ENCODE measurements at places on chromosomes 13 and 19.

GRCh38 chr19:2663920-2664571, 38.4 kb downstream of the GNG7 start:
- DNase-seq, result no peak

- DNase-seq, result no peak
Observed at GRCh38 chr19:38551450-38551813, 66.3 kb downstream of the MAP4K1 start.

DNA sequence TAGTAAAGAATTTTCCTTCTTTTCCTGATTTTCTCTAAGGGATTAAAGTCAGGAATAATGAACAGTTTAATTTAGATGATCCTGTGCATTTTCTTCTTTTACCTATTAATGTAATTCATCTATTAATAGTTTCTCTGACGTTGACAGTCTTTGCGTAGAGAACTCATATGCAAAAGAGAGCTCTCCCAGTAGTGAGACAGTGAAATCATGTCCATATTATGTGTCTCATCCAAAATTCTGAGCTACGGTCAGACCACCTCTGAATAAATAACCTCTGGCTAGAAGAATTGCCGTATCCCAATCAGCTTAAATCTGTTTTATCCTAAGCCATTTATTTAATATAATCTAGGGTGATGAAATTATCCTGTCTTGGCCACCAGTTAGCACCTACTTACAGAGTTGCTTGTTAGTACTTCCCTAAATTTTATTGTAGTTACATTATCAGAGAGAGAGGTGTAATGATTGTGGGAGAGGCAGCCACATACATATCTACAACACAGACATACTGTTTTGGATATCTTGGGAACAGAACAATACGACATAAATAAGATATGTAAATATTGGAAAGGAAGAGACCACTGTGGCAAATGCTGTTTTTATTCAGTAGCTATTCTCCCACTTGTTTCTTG, 30.7 kb downstream of the PDS5B start:
- no peak for DNase-seq

GRCh38 chr13:63855457-63856118, 2439.9 kb upstream of the PCDH20 start:
- no peak for DNase-seq

GRCh38 chr19:1112268-1113029, 8.7 kb downstream of the GPX4 start:
- no peak for DNase-seq

DNA sequence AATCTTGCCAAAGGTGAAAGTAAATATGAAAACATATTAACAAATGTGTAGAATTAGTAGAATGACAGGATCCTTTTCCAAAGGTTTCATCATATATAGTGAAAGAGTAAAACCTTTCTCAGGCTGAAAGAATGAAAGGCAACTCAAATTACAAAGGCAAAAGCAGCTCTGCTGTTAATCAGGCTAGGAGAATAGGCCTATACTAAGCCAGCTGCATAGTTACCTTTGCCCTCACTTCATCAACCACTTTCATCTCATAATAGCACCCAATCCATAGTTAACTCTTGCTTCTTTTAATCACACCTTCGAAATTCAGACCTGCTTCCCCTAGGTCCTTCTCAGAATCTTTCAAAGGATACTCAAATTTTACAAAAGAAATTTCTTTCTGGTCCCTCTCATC, 1167.6 kb upstream of the ATXN8OS start:
- peak; percentile 18 for DNase-seq

GRCh38 chr19:38361633-38362075, 12.7 kb upstream of the PSMD8 start:
- peak; percentile 87 for DNase-seq

DNA sequence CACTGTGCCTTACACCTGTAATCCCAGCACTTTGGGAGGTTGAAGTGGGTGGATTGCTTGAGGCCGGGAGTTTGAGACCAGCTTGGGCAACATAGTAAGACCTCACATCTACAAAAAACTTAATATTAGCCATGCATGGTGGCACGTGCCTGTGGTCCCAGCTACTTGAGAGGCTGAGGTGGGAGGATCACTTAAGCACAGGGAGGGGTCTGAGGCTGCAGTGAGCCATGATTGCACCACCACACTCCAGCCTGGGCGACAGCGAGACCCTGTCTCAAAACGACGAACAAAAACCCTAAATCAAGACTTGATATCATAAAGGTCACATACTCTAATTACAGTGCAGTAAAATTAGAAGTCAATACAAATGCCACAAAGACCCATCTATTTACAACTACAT, 17.4 kb downstream of the SLC7A9 start:
- no peak for DNase-seq

DNA sequence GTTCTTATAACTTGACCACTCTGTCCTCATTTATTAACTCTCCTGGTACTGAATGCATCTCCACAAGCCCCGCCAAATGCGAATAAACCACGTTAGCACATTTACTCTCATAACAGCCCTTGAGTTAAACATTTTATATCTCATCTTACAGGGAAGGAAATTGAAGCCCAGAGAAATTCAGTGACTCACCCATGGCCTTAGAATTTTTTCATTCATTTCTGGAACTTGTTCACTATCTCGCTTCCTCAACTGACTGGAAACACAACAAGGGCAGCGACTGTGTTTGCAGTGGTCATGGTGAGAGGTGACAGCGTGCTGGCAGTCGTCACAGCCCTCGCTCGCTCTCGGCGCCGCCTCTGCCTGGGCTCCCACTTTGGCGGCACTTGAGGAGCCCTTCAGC, 39.5 kb downstream of the SERP2 start:
- DNase-seq, result no peak

GRCh38 chr13:76438050-76438449, 448.2 kb downstream of the KCTD12 start:
- no peak for DNase-seq

DNA sequence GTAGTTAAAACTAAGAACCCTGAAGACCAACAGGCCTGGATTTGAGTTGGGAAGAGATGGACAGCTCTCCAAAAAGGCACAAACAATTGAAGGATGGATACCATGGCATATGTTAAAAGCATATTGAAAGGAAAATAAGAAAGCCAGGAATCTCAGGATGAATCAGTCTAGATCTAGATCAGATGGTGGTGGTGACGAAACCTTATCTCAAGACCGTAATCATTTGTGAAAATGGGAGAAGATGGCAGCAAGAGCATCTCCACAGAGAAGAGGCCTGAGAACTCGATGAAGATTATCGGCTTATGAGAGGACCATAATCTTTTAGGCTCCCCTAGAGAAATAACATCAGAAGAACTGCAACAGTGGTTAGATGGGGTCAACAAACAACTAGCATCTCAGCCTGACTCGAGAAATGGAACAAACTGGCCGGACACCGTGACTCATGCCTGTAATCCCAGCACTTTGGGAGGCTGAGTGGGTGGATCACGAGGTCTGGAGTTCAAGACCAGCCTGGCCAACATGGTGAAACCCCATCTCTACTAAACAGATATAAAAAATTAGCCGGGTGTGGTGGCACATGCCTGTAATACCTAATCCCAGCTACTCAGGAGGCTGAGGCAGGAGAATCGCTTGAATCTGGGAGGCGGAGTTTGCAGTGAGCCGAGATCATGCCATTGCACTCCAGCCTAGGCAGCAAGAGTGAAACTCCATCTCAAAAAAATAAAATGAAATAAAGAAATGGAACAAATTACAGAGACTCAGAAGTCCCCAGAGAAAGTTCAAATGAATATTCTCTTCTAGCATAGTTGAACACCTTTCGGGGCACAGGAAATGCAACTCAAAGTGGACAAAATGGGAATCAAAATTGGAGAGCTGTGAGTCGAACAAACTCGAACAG, 47.6 kb downstream of the FOXO1 start:
- DNase-seq, result no peak

GRCh38 chr19:17211547-17212446, 3.4 kb upstream of the USE1 start:
- DNase-seq, result no peak

GRCh38 chr13:114099191-114099590, 33.2 kb downstream of the RASA3 start:
- no peak for DNase-seq

GRCh38 chr19:17045907-17046502, 19.4 kb upstream of the CPAMD8 start:
- DNase-seq, result no peak

DNA sequence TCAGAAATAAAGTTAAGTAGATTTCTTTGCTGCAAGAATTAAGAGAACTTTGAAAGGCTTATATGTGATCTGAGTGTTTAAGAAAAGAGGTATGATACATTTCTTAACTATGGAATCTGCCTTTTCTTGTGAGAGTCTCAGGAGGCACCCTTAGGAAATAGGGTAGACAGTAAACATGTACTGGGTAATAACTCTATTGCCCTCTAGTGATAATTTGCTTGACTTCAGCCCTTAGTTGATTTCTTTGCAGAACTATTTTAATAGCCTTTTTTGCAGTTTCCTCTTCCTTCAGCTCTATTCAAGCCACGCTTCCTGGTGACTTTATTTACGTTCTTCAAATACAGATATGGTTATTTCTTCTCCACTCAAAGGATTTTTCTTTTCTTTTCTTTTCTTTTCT, 37.0 kb upstream of the CCNA1 start:
- peak; percentile 18 for DNase-seq

- no peak for DNase-seq
Observed at GRCh38 chr13:98688373-98688772, 64.1 kb downstream of the SLC15A1 start.

- DNase-seq, result peak; percentile 21
Observed at GRCh38 chr19:19145684-19146608, 7.7 kb upstream of the TMEM161A start.

DNA sequence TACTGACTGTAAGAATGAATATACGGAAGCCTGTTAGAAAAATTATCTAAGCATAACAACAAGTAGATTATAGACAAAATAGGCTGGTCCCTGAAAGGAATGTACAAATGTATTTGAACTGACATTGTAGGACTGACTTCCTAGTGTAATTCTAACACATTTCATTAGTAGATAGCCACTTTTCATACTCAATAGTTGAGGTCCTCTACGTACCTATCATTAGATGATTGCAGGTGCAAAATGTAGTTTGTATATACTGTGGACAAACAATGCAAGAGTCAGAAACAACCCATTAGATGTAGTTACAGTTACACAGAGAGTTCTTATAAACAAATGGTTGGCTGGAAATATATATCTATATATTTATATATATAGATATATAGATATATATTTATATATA, 402.3 kb upstream of the SLITRK6 start:
- no peak for DNase-seq

DNA sequence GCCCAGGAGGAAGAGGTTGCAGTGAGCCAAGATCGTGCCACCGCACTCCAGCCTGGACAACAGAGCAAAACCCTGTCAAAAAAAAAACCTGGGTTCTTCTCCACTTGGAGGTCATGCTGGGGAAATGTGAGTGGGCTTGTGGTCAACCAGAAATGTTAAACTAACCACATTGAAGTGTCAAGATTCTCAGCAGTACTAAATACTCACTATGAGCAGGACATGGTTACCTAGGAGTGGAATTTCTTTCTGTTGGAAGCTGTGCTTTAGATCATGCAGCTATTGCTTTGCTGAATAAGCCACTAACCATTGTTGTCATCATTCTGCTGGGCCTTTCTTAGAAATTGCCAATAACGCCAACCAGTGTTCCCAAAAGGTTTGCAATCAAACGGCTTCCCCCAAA, 253.3 kb upstream of the TSHZ3 start:
- no peak for DNase-seq

DNA sequence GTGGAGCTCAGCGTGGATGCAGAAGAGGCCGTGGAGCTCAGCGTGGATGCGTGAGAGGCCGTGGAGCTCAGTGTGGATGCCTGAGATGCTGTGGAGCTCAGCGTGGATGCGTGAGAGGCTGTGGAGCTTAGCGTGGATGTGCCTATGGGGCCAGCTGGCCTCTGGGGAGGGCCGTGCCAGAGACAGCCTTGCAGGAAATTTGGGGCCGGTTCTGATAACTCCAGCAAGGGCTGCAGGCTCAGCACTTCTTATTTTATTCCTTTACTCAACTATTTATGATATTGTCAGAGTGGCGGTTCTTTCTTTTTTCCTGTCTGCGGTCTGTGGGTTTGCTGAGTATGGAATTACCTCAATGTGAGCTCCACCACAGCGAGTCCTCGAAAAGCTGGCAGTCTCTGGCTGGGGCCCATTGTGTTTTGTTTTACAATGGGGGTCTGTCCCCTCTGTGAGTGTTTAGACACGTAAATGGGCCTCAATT, 17.8 kb upstream of the TMEM255B start:
- DNase-seq, result no peak

GRCh38 chr13:40777809-40778175, 6.8 kb upstream of the MRPS31 start:
- no peak for DNase-seq

DNA sequence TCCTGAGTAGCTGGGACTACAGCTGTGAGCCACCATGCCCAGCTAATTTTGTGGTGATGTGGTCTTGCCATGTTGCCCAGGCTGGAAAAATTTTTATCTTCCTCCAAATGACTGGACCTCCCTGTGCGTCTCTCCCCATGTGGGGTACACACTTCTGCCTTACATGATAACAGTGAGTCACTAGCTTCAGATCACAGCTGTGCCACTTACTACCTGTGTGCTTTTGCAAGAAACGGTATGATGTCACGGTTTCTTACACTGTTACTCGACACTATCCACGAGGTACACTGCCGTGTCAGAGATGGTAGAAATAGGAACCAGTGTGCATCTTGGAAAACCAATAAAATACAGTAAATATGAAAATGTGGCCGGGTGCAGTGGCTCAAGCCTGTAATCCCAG, 17.5 kb upstream of the ZNF414 start:
- DNase-seq, result no peak

DNA sequence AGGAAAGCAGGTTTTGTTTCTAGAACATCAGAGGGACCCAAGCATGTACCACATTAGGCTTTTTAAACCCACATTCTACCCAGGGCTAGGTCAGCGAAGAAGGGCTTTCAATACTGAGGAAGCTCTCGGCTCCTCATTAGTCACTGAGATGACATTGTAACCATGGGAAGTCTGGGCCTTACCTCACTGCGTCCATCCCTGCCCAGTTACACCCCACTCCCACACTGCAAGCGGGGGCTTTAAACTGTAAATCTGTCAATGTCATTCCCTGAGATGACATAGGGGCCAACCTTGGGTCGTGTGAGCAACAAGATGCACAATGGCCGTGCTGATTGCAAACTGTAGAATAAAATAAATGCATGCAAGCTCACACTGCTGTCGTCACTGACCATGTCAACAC, 21.7 kb upstream of the TFDP1 start:
- no peak for DNase-seq

DNA sequence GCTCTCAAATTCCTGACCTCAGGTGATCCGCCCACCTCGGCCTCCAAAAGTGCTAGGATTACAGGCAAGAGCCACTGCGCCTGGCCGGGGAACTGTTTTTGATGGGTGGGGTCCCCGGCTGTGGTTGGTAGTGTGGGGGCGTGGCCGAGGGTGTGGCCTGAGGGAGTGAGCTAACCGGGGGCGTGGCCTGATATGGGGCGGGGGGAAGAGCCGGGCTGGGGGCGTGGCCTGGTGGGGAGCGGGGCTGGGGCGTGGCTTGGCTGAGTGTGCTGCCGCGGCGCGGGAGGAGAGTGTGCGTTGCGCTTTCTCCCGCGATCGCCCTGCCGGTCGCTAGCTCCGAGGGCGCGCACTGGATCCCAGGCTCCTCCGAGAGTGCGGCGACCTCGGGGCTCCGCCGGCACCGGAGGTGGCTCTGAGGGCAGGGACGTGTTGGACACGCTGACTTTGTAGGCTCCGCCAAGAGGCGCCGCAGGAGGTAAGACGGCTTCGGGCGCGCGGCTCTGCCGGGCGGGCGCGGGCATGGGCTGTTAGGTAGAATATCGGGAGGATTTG, at the start of gene SPATA13:
SPATA13 (plus strand) TSS at position 263 of the 552 bp plus-strand sequence. CDS start 62,210 bp downstream, outside the sequence.
- DNase-seq, result peak; percentile 98

GRCh38 chr13:113742000-113742441, 17.0 kb upstream of the TMEM255B start:
- DNase-seq, result peak; percentile 34

Measured in NCI-H748 treated with DMSO at 0.1 percent for 48 hours (cell line).